ENCODE measurements at places on chromosomes 12 and 14. TPM values are rescaled to one million over a fixed set of nuclear protein-coding genes. Genes with fewer than 3 reads are reported as not detected.

Gene OTOGL
- not detected for total RNA-seq

Gene CNTN1
- not detected for total RNA-seq

DNA sequence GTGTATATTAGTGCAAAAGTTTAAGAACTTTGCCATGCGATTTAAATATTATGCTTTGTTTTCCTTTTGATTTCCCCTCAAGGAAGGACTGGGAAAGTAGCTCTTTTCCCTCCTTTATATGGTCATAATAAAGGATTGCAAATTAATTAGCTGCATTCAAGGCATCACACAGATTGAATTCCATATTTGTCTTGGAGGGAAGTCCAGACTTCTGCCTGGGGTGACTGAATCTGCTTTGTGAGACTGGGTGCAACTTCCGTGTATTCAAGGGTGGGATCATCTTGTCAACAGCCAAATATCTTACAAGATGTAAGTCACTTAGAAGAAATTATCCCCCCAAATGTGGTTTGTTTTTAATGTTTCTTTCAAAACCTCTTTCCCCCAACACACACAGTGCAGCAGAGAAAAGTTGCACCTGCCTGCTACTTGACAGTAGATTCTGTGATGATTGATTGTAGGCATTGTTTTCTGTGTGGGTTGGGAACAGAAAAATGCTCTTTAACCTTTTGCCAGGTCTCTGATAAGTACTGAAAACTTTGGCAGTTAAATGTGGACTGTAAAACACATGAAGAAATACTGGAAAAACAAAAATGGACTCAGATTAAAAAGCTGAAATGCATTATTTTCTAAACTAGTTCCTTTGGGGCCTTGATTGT, 28.4 kb downstream of the STK38L start:
- peaks cover 6% of the 10 kb centered on the region for H3K36me3 ChIP-seq
- H3K4me1 ChIP-seq = peaks cover 3% of the 10 kb centered on the region
- H3K27ac ChIP-seq = no peak overlapping the region
- DNase-seq = no peak
- H3K4me3 ChIP-seq = no peak overlapping the region

- no peak for DNase-seq
- no peak overlapping the region for H3K27ac ChIP-seq
- H3K4me1 ChIP-seq = peaks cover 44% of the 10 kb centered on the region
- no peak overlapping the region for H3K4me3 ChIP-seq
- no peaks in the 10 kb centered on the region for H3K27me3 ChIP-seq
These were observed 179.7 kb downstream of the CHST11 start for GRCh38 chr12:104636496-104636895.

Gene PRB2
- not detected for total RNA-seq

Gene GLT8D2
- not detected for total RNA-seq

DNA sequence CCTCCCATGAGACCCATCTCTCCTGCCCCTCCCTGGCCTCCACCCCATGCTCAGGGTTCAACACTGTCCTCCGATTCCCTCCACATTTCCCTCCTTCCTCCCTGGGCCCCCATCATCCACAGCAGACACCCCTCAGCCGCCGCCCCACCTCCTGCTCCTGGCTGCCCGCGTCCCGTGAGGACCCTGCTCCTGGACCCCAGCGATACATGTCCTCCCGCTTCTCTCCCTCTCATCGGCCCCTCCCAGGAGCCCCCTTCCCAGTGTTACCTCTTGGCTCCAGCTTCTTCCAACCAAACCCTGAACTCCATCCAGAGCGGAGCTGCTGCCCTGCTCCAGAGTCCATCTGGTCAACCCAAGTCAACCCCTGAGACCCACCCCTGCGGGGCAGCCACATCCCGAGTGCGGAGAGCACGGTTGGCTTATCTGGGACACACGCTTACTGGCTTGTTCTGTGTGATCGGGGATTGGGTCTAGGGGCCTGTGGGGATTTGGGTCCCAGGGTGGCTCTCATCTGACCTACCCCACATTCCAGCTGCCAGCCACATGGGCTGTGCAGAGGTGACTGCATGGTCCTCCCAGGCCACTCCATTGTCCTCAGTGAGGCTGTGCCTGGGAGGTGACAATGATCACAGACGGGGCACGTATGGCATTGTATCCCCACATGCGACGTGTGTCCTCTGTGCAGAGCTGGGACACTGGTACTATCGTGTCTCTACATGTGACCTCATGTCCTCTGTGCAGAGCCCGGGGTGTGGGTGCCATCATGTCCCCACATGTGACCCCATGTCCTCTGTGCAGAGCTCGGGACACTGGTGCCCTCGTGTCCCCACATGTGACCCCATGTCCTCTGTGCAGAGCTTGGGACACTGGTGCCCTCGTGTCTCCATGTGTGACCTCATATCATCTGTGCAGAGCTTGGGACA, 333.6 kb downstream of the ADGRD1 start:
- no peaks in the 10 kb centered on the region for H3K4me1 ChIP-seq
- no peaks in the 10 kb centered on the region for H3K36me3 ChIP-seq
- no peak overlapping the region for H3K27ac ChIP-seq
- no peaks in the 10 kb centered on the region for H3K27me3 ChIP-seq
- H3K4me3 ChIP-seq = no peak overlapping the region

Gene PKP2
- total RNA-seq = not detected

DNA sequence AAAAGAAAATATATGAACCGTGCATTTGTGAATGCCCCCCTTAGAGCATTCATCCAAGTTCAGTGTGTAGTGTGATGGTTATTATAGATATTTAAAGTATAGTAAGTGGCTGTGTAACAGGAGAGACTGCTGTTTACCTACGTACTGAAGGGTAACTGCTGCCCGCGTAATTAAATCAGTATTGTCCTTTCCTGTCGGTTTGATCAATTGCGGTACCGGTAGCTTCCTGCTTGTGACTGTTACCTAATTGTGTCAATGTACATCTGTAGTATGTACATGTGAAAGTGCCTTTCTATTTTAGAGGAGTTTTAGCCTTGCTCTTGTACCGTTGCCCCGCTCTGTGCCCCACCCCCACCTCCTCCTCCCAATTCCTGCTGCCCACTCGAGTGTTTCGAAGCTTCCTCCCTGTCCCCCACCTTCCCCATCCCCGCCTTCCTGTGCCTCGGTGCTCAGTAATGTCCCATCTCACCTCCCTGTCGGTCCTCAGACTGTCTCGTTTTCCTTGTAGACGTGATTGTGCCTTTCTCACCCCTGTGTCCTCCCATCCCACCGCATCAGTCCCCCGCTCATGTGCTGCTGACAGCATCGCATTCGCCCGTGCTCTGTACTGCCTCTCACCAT, 75.0 kb downstream of the KICS2 start:
- H3K27ac ChIP-seq = no peak overlapping the region
- H3K36me3 ChIP-seq = no peaks in the 10 kb centered on the region
- peak overlapping the region; percentile 46 for H3K4me3 ChIP-seq
- H3K27me3 ChIP-seq = no peaks in the 10 kb centered on the region
- no peak for DNase-seq
- H3K4me1 ChIP-seq = peaks cover 9% of the 10 kb centered on the region

Gene CEBPE
- total RNA-seq = 0.83 TPM

- no peak for DNase-seq
- no peak overlapping the region for H3K27ac ChIP-seq
- H3K36me3 ChIP-seq = no peaks in the 10 kb centered on the region
- H3K4me1 ChIP-seq = no peaks in the 10 kb centered on the region
- no peak overlapping the region for H3K4me3 ChIP-seq
These were observed 654.8 kb upstream of the TBX3 start for GRCh38 chr12:115338566-115339294.

DNA sequence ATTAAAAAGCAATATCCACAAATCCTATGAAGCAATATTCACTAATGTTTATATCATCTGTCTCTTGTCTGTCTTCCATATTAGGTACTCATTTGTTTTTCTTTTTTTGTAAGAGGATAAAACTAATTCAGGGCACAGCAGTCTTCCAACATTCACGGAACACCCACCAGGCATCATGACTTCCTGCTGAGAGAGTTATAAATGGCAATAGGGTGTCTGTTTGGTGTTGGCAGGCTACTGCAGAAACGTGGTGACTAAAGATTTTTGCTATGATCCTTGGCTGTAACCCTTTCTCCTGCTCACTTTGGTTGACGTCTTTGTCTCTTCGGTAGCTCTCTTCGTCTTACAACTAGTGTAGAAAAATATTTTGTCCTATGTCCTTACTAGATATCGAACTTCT, 860.6 kb upstream of the MGAT4C start:
- no peaks in the 10 kb centered on the region for H3K36me3 ChIP-seq
- H3K4me3 ChIP-seq = no peak overlapping the region
- H3K4me1 ChIP-seq = no peaks in the 10 kb centered on the region
- no peaks in the 10 kb centered on the region for H3K27me3 ChIP-seq
- no peak for DNase-seq

DNA sequence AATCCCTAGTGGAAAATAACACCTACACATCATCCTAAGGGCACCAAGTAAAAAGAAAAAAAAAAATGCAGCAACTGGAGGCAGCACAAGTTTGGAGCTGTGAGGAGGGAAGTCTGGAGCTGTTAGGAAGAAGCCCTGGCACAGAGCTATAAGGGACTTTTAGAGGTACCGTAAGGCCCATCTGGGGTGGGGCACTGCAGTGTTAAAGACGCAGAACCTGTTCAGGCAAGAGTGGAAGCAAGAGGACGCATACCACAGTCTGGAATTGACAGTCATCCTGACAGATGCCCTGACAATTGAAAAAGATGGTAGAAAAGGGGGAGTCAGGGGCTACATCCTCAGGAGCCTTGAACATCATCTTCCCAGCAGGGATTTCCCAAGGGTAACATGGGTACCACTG, 195.9 kb upstream of the PLEKHG7 start:
- H3K4me3 ChIP-seq = no peak overlapping the region
- H3K4me1 ChIP-seq = peaks cover 42% of the 10 kb centered on the region
- no peak for DNase-seq
- H3K27me3 ChIP-seq = no peaks in the 10 kb centered on the region
